ENCODE measurements at places on chromosomes 6 and 20.

- no peak for DNase-seq
Measured at GRCh38 chr6:163759542-163759941, 345.0 kb downstream of the QKI start.

- no peak for DNase-seq
Measured at GRCh38 chr20:17896193-17896723, 72.3 kb downstream of the SNX5 start.

- DNase-seq: no peak
Measured at GRCh38 chr6:104589940-104590339, 269.8 kb downstream of the HACE1 start.

DNA sequence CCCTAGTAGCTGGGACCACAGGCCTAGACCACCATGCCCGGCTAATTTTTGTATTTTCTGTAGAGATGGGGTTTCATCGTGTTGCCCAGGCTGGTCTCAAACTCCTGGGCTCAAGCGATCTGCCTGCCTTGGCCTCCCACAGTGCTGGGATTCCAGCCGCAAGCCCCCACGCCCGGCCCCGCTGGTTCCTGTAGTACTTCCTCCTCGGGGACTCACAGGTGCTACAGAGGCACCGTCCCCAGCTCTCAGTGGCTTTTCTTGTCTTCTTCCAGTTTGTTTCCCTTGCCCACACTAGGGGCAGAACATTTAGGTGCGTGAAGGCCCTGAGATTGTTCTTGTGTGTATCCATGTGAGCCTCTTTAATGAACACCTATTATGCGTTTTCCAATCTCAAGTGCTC lies 773 bp upstream of the ZBP1 start:
- no peak for DNase-seq

- no peak for DNase-seq
Measured at GRCh38 chr6:152368751-152369624, 268.2 kb downstream of the SYNE1 start.

GRCh38 chr6:37776566-37776965 lies 43.0 kb upstream of the ZFAND3 start:
- no peak for DNase-seq

DNA sequence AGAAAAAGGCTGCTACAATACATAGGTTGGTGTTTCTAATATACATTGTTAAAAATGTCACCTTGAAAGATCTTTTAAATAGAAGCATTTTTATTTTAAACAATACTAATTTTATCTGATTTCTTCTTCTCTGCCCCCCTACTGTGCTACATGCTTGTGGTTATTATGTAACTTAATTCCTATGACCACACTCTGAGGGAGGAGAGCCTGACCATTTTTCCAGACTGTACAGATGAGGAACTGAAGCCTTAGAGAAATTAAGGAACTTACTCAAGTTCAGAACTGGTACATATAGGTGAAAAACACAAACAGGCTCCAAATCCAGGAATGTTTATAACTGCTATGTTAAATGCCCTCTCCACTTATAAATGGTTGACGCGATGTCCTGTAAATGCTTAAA lies 43.4 kb upstream of the ARHGAP18 start:
- DNase-seq: no peak

Measured in D721Med (cell line).